ENCODE measurements at places on chromosomes 6 and 20. TPM values are rescaled to one million over a fixed set of nuclear protein-coding genes. Genes with fewer than 3 reads are reported as not detected.

GRCh38 chr20:10131732-10132345, 86.8 kb upstream of the SNAP25 start:
- peak; percentile 67 for DNase-seq

DNA sequence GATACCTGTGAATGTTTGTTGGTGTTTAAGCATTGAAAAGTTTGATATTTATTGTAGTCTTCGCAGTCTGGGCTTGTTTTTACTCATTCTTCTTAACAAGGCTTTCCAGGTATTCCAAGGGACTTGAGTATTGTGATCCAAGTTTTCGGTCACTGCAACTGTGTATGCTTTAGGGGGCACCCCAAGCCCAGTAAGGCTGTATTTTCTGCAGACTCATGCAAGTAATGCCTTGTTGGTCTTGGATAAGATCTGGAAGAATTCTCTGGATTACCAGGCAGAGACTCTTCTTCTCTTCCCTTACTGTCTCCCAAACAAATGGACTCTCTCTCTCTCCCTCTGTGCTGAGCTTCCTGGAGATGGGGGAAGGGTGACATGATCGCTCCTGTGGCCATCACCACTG, 82.1 kb downstream of the RFPL4B start:
- DNase-seq, result peak; percentile 30

The ELOVL4 gene
- total RNA-seq, result 9.1 TPM

DNA sequence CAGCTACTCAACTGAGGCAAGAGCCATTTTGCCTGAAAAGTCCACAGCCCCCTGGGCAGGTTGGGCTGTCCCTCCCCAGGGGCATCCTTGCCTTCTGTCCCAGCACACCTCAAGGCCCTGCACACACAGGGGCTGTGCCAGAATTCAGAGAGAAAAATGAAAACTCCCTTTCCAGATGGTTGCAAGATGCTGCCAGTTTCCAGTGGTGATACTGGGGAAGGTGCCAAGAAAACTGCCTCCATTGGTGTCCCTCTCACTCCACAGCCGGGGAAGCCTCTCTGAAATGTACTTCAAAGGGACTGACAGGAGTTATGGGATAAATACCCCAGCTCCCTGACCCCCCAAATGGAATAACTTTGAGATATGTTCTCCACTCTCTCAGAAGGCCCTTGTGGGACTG, 154.2 kb upstream of the MAFB start:
- peak; percentile 2 for DNase-seq

DNA sequence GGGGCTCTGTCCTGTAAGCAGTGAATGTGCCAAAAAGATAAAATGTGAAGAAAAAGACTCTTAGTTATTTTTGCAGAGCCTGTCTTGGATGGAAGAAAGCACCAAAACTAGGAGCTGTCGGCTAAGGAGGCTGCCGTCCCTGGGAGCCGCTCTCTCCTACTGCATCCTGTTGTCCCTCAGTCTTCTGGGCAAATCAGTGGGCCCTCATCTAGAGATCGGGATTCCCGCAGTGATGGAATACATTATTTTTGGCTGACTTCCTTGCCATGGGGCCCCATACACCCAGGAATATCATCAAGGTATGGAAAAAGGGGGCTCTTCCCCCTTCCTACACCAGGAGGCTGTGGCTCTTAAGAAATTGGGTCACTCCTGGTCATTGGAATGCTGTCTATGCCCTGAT, 3.2 kb downstream of the TTLL2 start:
- no peak for DNase-seq

DNA sequence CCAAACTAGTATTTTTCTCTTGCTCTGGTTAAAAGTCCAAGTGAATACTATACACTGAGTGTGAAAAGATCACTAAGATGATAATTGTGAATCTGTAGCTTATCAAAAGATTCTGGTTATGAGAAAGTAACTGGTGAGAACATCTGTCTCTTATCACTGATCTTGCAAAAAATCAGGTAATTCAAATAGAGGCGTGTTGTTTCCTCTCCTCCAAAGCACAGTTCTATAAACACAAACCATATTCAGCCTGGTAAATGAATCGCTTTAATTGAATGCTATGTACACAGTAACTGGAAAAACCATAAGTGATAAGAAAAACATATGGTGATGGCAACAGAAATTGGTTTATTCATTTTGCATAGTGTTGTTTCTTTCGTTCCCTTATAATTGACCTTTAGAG, 161.0 kb downstream of the RALGAPA2 start:
- no peak for DNase-seq

- DNase-seq, result no peak
These were observed 133.0 kb downstream of the MTFR2 start for GRCh38 chr6:136117081-136117480.

GRCh38 chr6:103011605-103012004, 1618.1 kb downstream of the GRIK2 start:
- DNase-seq, result no peak

The TRIM40 gene
- not detected for total RNA-seq

The ADNP gene
- total RNA-seq, result 26.8 TPM

- DNase-seq, result no peak
These were observed 104.4 kb downstream of the SYNE1 start for GRCh38 chr6:152532556-152533422.

DNA sequence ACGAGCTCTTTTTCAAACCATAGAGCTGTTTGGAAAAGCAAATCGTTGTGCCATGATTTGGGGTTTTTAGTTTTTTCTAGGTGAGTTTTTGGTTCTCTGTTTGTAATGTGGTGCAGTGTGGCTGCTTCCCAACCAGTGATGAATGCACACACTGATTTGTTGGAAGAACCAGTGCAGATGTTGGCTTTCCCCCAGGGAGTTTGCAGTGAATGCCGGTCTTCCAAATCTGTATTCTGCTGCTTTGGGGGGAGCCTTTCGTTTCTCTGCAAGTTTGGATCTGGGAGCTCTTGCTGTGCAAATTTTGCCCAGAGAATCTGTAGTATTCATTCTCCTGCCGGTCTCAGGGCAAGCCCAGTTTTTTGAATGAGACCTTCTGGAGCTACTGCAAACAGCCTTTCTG, 14.5 kb downstream of the HECA start:
- DNase-seq, result no peak

DNA sequence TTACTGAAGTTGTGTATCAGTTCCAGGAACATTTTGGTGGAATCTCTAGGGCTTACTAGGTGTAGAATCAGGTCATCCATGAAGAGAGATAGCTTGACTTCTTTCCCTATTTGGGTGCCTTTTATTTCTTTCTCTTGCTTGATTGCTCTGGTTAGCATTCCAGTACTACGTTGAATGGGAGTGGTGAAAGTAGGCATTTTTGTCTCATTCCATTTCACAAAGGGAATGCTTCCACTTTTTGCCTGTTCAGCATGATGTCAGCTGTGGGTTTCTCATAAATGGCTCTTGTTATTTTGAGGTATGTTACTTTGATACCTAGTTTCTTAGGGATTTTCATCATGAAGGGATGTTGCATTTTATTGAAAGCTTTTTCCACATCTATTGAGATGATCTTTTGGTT, 195.3 kb downstream of the MOXD1 start:
- DNase-seq, result no peak

DNA sequence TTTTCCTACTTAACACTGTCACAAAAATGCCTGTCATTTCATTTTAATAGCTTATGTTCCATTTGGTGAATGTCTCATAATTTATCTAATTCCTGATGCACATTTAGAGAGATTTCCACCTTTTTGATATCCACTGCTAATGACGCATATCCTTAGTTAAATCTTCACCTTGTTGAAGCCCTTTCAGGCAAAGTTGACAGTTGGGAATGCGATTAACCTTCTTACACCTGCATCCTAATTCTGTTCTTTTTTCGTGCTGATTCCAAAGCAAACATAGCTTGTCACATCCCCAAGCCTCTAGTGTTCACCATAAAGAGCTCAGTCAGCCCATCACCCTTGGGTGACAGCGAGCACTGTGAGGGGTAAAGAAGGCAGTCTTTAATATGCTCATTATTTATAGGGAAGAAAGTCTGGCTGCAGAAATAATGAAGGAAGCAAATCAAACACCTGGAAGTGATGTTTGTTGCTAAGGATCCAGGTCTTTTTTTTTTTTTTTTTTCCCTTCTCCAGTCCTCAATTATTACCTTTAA, 205.6 kb downstream of the DTNBP1 start:
- DNase-seq, result no peak

GRCh38 chr6:1558388-1558787, 51.3 kb upstream of the FOXC1 start:
- no peak for DNase-seq

GRCh38 chr6:73043446-73043845, 181.8 kb downstream of the KHDC1L start:
- DNase-seq, result no peak

GRCh38 chr6:144497650-144498049, 212.5 kb downstream of the UTRN start:
- peak; percentile 6 for DNase-seq

GRCh38 chr6:150280703-150281102, 88.1 kb upstream of the IYD start:
- DNase-seq, result no peak

DNA sequence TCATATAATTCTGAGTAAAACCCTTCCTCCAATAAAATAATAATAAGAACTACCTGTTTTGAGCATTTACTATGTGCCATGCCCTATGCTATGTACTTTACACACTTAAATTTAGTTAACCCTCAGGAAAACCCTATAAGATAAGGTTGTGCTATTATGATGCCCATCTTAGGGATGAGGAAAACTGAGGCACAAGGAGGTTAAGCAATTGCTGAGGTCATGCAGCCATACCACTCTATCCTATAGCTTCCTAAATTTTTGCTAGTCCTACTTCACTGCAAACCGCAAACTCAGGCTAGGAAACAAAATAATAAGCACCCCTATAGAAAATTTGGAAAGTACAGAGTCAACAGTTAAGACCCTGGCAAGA, 38.9 kb upstream of the GFOD1 start:
- no peak for DNase-seq

Data from fibroblast of villous mesenchyme (primary cell).